ENCODE measurements at places on chromosomes 16 and 17.

DNA sequence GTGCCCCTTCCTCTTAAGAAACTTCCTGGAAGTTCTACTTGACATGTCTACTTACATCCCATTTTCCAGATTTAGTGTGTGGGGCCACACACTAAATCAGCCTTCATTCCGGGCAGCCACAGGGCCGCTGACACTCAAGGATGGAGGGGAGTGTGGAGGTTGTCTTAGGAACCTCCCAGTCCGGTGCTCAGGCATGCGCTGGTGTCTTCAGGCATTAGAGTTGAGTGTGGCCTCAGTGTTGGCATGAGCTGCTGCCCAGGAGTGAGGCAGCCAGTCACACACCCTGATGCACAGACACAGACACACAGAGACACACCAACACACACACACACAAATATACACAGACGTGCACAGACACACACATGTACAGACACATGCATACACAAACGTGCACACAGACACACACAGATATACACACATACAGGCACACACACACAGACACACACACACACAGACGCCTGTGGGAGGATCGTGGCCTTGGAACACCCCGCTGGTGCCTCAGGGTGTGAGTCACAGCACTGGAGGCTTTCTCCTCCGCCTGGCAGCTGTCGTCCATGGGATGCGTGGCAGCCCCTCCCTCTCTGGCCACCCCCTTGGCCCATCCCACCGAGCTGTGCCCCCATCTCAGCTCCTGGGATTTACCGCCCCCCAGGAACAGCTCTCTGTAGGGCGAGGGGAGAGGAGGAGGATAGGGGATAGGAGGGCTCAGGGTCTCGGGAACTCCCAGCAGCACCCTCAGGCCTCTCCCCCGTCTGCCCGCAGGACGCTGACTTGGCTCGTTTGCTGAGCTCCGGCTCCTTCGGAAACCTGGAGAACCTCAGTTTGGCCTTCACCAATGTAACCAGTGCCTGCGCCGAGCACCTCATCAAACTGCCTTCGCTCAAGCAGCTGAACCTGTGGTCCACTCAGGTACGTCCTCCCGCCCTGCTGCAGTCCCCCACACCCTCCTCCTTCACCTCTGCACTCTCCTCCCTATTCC, 75.6 kb upstream of the PLCG2 start:
- DNase-seq, result peak; percentile 96

DNA sequence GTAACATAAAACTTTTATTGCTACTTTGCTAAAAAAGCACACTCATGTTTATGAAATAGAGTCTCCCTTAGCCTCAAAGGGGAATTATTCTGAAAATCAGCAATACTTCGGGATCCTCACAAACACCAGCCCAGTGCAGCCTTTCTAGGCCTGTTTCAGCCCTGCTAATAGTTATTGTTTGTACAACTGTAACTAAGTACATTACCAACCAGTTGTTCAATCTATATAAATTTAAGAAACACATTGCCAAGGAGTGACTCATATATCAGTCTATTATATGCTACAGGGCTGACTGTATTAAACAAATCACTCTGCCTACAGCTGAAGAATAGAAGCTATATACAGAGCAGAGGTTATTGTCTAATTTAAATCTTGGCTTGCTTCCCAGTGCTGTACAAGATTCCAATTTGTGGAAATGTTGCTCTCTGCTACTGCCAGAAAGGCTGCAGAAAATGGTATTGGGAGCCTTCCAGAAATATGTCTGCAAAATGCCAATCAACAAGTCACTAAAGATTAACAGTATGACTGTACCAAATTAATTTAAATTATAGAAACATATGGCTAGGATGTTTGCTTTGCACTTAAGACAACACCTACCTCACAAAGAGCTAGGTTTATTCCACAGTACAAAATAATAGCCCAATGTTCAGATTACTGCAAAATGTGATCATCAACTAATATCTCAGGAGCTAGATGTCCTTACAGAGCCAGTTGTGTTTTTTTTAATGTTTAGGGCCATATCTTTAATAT, 49.7 kb downstream of the TOX3 start:
- no peak for DNase-seq

- no peak for DNase-seq
Measured at GRCh38 chr17:74305865-74306654, 20.0 kb upstream of the KIF19 start.

DNA sequence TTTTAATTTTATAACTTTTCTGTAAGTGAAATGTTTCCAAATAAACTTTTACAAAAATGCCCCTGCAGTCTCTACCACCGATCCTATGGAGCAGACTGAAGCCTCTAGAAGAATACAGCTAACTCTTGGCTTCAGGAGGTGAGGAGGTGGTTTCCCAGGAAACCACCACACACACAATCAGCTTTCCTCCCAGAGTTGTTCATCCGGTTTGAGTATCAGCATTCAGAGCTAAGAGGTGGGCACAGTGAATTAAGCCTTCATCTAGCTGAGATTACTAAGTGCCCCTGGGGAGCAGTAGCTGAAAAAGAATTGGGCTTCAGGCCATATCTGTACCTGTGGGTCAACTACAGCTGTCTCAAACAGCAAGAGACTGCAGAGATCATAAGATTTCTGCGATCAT, 139.7 kb downstream of the AATF start:
- peak; percentile 21 for DNase-seq

DNA sequence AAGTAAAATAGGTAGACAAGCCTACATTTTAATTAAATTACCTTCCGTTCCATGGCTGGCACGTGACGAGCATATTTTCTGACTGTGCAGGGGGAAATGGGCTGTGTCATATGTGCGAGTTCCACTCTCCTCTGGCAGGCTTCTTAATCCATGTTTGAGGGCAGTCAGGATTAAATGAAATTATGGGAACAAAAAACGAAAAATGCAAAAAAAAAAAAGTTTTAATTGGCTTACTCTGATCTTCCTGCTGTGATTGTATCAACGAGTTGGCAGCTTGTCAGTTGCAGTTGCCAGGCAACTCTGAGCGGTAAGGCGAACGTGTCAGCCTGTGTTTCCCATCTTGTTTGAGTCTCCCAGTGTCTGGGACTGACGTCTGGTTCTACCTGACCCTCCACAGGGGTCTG, 302.9 kb upstream of the XYLT1 start:
- DNase-seq, result no peak

- DNase-seq, result no peak
Measured at GRCh38 chr16:85407-85782, 7.4 kb downstream of the MPG start.

DNA sequence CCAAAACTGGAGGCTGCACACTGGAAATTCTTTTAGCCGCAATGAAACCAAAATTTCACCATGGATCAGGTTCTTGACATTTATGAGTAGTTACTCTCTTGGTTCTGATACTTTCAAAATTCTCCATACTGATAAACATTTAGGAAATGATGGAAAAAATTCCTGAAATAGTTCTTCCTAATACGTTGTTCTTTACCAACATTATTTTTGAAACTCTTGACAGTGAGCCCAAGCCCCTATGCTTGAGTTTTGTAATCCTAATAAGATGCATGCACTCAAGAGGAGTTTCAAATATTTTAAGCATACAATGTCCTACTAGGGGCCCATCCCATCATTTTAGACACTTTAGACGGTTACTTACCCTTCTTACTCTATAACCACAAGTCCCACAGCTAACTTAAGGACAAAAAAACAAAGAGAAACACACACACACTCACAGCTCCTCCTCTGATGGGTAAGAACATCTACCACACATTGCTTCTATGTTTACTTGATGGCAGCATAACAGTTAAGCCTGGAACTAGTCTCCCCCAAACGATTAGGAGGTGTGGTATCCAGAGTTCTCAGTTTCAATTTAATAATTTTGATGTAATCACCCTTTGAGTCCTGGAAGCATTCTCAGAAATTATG, 3.7 kb downstream of the VEZF1 start:
- peak; percentile 41 for DNase-seq

DNA sequence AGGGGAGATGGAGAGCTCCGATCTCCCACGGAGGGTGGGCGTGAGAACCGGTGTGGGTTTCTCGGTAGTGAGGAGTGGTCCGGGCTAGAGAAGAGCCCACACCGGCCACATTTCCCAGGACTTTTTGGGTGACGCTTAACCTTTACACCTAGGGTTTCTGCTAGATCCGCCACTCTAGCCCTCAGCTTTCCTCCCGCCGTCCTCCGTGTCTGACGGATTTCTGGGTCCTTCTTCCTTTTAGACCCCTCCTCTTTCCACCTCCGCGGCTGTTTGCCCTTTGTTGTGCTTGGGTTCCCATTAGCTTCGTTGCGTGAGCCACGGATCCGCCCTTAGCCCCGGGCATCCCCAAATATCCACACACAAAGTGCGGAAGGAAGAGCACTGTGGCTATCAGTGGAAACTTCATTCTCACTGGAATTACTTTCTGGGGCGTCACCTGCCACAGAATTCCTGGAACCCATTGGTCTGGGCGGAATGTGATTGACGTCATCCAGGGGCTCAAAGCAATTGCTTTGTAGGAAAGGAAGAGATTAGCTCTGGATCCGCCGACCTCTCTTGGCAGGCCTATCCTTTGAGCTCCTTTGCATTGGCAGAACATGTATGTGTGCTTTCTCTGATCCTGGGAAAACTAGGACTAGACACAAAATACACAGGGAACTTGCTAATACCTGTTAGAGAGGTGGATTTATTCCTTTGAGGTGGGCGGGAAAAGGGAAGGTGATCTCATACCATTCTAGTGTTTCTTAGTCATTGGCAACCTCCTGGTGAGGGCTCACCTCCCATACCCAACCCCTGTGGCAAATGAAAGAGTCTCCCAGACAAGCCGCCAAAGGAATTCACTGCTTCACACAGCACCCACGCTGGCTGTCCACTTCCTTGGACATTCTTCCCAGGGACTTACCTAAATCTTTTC, 654 bp downstream of the TNFAIP1 start:
- peak; percentile 94 for DNase-seq

DNA sequence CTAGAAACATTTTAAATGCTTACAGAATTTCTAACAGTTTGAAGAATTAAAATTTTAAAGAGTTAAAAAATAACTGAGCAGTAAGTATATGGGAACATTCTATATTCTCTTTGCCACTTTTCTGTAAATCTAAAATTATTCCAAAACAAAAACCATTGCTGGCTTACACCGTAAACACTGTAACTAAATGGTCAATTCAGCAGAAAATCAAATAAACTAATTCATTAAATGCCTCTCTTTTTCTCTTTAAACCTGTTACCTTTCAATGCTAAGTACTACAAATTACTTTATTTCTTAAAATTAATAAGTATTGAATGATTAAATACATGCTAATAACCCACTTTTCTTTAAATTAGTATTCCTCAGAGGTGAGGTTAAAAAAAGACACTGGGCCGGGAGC, 14.0 kb downstream of the TERB1 start:
- no peak for DNase-seq

- DNase-seq, result no peak
Measured at GRCh38 chr17:50255766-50256635, 18.3 kb upstream of the TMEM92 start.

DNA sequence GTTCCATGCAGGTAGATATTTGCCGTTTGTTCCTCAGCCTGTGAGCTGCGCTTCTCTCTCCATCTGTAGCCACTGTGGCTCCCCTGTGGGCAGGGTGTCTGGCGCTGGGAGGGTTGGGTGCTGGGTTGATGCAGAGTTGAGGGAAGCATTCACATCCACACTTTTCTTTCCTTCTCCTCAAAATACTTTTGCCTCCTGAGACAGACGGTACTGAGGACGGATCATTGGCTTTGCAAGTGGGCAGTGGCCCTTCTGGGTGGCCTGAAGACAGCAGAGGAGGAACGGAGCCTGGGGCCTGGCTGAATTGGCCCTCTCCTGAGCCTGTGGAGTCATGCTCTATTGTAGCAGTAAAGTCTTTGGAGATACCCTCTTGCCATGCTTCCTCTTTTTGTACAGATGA, 43.0 kb downstream of the NKD1 start:
- no peak for DNase-seq

- DNase-seq, result peak; percentile 61
Measured at GRCh38 chr16:65745-66144, 6.7 kb downstream of the RHBDF1 start.

- no peak for DNase-seq
Measured at GRCh38 chr16:85091522-85091910, 20.8 kb downstream of the CIBAR2 start.

DNA sequence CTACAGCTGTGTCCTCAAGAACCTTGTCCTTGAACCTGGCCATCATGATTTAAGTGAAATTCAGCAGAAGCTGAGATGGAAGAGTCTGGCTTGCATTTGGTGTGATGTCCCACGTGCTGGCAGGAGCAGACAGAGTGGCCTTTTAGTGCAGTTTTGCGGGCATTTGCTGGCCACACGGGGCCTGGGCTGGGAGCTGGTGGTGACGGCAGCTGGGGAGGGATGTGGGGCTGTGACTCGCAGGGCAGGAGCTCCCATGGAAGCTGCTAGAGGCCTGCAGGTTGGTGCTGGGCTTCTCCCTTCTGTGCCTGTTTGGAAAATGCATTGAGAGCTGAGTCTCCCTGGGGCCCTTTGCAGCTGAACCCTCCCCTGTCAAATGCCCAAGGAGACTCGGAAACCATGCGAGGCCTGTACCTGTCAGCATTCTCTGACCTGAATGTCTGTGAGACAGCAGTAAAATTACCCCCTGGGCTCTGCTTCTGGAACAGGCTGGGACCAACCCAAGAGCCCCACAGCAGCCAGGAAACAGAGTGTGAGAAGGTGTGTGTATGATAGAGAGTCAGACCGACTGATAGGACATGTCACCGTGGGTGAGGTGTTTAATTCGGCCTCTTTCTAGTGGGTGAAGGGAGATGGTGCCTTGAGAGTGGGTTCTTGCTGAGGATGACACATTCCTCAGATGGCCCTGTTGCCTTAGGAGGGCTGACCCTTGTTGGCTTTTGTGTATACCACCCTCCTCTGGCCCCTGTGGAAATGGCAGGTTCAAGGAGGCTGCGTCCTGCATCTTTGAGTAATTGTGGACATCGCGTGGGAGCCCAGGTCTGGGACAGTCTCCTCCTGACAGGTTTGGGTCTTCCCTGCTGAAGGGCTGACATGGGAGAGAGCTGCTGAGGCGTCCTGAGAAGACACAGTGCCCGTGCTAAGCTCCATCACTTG, 145.5 kb downstream of the MSI2 start:
- DNase-seq, result no peak

DNA sequence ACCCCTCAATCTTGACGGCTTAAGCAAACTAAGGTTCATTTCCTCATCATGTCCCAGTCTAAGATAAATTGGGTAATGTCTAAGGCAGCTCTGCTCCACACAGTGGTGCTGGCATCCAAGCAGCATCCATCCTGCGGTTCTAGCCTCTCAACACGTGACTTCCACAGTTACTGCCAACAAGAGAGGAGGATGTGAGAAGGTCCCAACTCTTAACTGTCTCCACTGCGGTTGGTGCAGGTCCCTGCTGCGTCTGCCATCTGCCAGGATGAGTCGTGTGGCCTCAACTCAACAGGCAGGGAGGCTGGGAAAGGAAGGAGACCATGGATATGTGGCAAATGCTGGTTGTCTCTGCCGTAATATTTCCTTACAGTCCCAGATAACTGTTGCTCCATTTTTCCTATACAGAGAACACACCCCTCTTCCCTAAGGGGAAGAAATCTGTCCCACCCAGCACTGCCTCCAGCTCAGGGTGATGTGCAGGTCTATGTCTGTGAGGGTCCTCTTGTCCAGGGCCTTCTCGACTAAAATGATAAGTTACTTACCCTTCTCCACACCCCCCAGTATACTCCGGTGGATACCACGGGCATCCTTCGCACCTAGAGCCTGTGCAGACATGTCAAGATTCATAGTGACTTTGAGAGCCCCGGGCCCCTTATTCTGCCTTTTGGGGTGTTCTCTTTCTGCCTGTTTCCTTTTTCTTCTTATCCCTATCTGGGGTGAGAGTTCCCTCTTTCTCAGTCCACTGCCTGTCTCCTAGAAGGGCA, 64.7 kb downstream of the KCNJ18 start:
- no peak for DNase-seq

GRCh38 chr17:30165147-30165546, 48.5 kb downstream of the NSRP1 start:
- DNase-seq, result no peak
